Gastroesophageal sphincter (tissue), 4 donors: ENCODE measurements at places on chromosomes 16 and 17. TPM values are rescaled to one million over a fixed set of nuclear protein-coding genes. Genes with fewer than 3 reads are reported as not detected.

Gene NACA2
- total RNA-seq = not detected

Gene AP2B1
- 383 TPM for total RNA-seq

Gene MLKL
- 6.4 TPM for total RNA-seq

GRCh38 chr16:49504626-49505025 lies 131.0 kb downstream of the C16orf78 start:
- H3K36me3 ChIP-seq = no peaks in the 10 kb centered on the region
- H3K4me3 ChIP-seq = no peak overlapping the region
- no peaks in the 10 kb centered on the region for H3K27me3 ChIP-seq

DNA sequence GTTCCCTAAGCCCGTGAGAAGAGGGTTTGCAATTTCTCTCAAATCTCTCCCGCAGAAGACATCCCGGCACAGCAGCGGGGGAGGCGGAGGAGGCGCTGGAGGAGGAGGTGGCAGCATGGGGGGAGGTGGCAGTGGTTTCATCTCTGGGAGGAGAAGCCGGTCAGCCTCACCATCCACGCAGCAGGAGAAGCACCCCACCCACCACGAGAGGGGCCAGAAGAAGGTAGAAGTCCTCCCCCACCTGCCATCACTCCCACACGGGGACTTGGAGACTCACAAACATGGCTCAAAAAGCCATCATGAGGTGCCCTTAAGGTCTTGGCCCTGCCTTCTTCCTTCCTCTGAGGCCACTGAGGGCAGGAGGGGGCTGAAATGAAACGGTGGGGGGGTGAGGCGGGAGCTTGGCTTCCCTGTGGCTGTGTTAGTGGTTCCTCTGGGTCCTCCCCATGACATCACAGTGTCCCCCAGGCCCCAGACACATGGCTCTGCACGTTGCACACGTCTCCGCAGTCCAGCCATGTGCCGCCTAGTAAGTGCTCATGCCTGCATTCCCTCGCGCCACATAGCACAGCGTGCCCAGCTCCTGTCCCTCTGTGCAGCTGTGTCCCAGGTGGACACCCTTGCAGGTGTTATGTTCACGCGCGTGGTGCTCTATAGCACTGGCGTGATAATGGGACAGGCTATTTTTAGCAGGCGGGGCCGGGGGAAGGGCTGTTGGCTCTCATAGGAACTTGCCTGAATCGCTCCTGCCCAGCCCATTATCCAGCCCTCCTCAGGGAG lies 6.9 kb downstream of the MLLT6 start:
- no peaks in the 10 kb centered on the region for H3K27me3 ChIP-seq
- ATAC-seq = no peak
- no peak overlapping the region for H3K4me3 ChIP-seq

DNA sequence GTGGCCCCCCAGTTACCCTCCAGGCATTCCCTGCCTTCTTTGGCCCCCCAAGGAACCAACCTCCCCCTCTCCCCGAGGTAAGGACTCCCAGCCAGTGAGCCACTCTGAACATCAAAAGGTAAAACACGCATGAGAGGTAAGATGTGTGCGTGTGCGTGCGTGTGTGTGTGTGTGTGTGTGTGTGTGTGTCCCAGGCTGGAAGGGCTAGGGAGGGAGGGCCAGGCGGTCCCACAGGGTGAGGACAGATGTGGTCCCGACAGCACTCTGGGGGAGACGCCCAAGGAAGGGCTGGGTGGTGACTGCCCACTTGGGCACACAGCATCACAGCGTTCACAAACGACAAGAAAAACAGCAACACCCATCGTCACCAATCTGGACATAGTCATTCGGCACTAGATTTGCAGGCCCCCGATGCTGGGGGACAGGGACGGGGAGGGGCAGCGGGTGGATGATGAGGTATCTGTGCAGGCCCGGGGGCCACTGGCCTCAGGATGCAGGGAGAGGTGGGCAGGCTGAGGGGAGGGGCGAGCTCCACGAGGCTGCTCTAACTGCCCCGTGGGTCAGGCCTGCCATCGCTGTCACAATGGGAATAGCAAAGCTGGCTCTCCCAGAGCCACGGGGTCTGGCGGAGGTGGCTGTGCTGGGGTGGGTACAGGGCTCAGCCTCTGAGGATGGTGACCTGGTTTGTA lies 16.3 kb downstream of the MNT start:
- H3K36me3 ChIP-seq = no peaks in the 10 kb centered on the region
- H3K4me3 ChIP-seq = no peak overlapping the region
- H3K27me3 ChIP-seq = no peaks in the 10 kb centered on the region
- peak overlapping the region; percentile 26 for H3K27ac ChIP-seq
- no peak for ATAC-seq
- H3K4me1 ChIP-seq = peaks cover 62% of the 10 kb centered on the region

DNA sequence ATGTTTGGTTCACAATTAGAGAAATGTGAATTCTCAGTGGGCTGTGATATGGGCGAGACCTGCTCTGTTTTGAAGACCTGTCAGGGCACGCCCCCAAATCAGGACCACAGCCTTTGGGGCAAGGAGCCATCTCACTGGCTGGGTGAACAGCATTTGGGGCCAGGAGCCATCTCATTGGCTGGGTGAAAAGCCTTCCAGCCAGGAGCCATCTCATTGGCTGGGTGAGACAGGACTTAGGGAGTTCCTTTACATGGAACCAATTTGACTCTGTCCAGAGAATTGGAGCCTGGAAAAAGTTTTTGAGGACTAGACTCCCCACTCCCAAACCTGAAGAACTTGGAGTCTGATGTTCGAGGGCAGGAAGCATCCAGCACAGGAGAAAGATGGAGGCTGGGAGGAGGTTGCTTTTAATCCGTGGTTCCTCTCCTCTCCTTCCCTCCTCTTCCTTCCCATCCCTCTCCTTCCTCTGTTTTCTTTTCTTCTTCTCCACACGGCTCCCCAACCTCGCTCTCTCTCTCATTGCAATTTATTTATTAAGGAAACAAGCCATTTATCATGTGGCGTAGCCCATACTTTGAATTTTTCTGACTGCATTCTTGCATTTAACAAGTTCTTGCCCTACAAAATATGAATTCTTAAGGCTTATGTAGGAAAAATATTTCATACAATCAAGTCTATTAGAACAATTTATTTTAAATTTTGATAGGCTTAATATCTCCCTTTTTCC lies 19.7 kb downstream of the FOXL1 start:
- H3K4me3 ChIP-seq = no peak overlapping the region
- no peaks in the 10 kb centered on the region for H3K36me3 ChIP-seq
- no peak overlapping the region for H3K27ac ChIP-seq
- H3K4me1 ChIP-seq = no peaks in the 10 kb centered on the region
